Activated T-helper 17 cell treated with anti-CD3 and anti-CD28 coated beads, Interleukin-2, amount 50 U/mL, for 72 hours (primary cell): ENCODE measurements at places on chromosomes 3 and 15. TPM values are rescaled to one million over a fixed set of nuclear protein-coding genes. Genes with fewer than 3 reads are reported as not detected.

The DPPA2 gene
- total RNA-seq = not detected

The KIF15 gene
- total RNA-seq = 34.7 TPM

The MME gene
- total RNA-seq = not detected

The CCRL2 gene
- 3.7 TPM for total RNA-seq

The DAPK2 gene
- 10.6 TPM for total RNA-seq

The CKMT1B gene
- not detected for total RNA-seq

GRCh38 chr3:17402442-17402841 is 340.0 kb downstream of the TBC1D5 start:
- no peak for ATAC-seq

- peak; percentile 40 for ATAC-seq
Observed at GRCh38 chr15:65940618-65940909, 71.3 kb downstream of the RAB11A start.

- ATAC-seq = no peak
Observed at GRCh38 chr15:57320631-57321220, 55.6 kb upstream of the CGNL1 start.

DNA sequence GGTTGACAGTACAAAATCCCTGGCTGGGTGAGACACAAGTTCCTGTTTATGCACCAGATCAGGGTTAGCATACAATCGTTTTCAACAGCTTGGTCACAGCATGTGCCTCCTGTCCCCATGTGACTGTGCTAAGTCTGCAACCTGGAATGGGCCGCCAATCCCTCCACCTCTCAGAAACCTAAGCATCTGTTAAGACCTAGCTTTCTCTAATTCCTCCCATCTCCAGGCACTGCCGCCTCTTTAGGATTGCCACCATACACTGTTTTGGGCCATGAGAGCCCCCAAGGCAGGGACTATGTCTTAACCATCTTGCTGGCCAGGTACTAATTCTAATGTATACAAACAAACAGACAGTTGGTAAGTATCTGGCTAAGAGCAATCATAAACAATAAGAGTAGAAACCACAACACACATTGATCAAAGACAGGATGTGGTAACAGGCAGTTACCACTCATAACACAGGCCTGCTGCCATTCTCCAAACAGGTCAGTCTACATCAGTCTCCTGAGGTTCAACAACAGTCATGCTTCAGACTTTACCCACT is 25.6 kb downstream of the SEC22C start:
- ATAC-seq = peak; percentile 98

- ATAC-seq = no peak
Observed at GRCh38 chr15:35293353-35294130, 208.4 kb upstream of the NANOGP8 start.

DNA sequence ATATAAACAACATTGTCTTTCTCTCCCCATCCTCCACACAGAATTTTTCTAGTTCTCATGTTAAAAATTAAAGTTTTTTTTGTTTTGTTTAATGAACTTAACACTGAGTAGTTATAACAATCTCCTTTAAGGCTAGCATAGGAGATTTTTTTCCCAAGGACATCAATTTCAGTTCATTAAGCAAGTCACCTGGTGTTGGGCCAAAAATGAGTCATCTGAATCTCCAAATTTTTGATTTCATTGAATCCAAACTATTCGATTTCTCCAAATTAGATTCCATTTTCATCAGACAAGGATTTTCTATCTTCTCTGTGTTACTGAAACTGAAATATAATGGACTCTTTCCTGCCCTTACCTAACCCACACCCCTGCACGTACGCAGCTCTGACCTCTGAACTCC is 631.4 kb upstream of the MDFIC2 start:
- ATAC-seq = no peak

- no peak for ATAC-seq
Observed at GRCh38 chr3:62109534-62109933, 263.8 kb downstream of the FEZF2 start.

DNA sequence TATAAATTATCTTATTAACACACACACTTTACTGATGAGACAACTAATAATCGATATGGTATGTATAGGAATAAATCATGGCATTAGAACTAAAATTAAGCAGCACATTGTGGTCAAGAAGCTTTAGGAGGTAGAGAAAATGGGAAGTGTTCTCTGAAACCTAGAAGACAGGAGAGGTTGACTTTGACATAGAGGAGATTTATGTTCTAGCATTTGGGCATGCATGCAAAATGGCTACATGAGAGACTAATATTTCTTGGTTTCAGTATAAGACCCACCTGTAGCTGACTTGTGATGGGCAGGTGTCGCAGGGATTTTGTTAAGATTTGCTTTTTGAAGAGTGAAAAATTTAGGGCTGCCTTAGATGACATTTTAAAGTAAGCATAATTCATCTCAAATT is 209.7 kb upstream of the POU1F1 start:
- no peak for ATAC-seq

DNA sequence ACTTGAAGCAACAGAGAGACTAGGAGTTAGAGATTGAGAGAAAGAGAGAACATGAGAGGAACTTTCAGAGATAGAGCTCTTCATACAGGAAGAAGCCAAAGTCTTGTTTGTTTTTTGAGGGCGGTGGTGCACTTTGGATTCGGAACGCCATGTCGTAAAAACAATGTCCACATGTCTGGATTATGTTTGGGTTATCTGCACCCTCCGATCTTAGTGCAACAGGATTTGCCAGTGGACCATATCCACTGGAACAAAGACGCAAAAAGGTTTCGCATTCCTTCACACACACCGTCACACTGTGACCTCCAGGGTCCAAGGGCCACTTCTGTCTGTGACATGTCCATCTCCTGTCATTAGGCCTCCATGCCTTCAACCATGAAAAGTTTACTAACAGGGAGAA is 141.8 kb upstream of the ATP11B start:
- ATAC-seq = no peak

DNA sequence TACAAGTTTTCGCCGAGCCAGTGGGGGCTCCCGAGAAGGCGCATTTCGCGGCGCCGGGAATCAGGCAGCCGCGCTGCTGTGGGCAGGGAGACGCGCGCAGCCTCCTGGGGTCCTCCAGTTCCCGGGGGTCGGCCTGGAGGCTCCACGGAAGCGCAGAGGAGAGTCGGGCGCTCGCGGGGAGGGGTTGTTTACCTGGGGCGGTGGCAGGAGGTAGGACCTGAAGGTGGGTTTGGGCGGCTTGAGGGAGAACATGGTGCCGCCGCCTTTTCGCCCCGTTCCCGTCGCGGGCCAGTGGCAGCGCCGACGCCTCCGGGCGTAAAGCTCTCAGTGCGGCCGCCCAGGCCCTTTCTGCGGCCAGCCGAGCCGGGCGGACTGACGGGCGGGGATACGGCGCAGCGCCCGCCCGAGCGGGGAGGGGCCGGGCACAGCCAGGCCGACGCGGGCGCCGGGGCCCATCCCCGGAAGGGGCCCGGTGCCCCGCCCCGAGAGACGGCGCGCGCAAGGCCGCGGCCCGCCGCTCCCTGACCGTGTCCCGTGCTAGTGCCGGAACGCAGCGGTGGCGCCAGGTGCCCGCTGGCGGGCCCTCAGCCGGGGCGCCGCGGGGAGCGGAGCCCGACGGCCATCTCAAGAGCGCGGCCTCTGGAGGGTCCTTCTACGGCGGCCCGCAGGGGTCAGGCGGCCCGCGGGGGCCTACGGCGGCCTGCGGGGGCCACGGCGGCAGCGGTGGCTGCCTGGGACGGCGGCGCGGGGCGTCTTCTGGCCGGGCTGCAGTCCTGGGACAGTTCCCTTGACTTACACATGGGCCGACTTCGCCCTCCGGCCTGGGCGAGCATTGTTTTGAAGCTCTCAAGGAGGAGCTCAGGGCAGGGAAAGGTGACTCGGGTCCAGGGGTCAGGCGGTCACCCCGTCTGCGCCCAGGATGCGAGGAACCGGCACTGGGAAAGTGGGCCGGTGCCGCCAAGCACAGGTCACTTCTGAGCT is at the start of gene MTMR10:
TSS of gene MTMR10 (minus strand) at position 374 of the 981 bp plus-strand sequence. CDS start at position 252, 122 bp downstream.
- peak; percentile 96 for ATAC-seq

- peak; percentile 41 for ATAC-seq
Observed at GRCh38 chr3:50274371-50275104, 4.3 kb upstream of the LSMEM2 start.

DNA sequence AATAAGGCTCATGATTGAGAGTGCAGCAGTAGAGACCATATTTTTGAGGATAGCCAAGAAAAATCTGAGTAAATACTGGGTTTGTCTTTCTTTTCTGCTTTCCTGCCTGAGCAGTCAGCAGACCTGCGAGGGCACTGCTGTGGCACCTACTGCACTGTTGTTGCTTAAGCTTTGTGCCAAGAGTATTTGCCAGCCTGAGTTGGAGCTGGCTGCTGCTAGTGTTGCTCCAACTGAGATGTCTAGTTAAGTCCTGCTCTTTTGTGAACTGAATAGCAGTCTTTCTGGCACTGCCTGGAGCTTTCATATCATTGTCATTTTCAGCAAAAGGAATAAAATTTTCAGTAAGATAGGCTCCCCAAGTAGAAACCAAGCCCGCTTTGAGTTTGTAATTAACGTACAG is 214.5 kb upstream of the P2RY1 start:
- no peak for ATAC-seq

GRCh38 chr3:51478630-51479029 is 21.2 kb downstream of the DCAF1 start:
- ATAC-seq = no peak

DNA sequence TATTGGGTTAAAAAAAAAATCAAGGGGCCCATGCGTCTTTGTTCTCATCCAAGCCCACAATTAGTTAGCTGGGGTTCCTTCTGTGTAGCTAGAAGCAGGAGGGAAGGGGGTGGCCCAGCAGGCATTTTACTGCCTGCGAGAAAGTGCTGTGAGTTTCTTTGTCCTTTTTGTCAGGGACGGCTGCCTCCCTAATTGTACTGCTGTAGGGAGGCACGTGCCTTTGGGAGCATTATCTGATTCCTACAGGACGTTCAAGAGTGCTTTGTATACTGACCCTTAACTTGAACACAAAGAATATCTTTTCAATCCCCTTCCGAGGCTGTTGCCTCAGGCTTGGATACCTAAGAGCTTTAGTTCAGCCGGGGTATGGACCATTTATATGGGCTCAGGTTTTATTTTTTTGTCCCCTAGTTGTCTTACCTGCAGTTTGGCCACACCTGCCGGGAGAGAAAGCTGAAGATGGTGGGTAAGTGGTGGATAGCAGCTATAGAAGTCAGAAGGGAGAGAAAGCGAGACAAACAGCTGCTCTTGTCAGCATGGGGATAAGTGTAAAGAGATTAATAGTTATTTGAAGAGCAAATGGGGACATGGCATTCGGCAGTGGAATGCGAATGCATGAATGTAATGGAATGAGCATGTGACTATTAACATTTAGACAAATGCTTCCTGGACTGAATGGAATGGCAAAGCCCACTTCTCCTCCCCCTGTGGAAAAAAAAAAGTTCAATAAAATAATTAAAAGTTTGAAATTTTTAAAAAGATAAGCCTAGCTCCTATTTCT is 175.2 kb downstream of the TP63 start:
- ATAC-seq = no peak

DNA sequence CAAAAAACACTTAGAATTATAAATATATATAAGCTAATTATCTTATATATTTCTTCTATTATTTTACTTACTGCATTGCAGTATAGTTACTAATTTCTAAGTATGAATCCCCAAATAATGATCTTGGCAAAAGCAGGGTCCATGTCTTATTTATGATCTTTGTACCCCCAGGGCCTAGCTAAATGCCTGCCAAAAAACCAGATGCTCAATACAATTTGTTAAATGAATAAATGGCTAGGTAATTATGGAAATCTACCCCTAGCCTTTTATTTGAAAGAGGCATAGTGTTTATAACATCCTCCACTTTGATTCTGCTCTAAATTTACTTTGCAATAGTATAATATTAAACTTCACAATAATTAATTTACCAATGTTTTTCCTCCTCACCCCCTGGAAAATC is 69.5 kb downstream of the CSNK1G1 start:
- no peak for ATAC-seq

- no peak for ATAC-seq
Observed at GRCh38 chr3:45942051-45942825, 1.0 kb upstream of the CXCR6 start.

DNA sequence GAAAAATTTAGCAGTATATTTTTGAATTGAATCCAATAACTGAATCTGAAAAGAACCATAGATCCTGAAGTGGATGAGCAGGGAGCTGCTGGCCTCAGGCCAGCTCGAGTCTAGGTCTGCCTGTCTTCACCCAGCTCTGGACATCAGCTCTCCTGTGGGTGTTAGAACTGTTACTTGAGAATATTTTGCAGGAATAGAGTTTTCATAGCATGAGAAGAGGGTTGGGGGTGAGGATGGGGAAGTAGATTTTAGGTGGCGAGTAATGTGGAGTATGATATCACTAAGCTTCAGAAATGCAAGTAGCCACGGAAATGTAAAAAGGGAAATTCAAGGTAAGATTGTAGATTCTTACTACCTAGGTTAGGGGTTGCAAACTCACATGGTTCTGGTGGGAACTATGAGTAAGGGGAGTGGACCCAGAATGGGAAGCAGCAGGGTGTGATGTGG is 6.2 kb downstream of the RAB8B start:
- no peak for ATAC-seq

DNA sequence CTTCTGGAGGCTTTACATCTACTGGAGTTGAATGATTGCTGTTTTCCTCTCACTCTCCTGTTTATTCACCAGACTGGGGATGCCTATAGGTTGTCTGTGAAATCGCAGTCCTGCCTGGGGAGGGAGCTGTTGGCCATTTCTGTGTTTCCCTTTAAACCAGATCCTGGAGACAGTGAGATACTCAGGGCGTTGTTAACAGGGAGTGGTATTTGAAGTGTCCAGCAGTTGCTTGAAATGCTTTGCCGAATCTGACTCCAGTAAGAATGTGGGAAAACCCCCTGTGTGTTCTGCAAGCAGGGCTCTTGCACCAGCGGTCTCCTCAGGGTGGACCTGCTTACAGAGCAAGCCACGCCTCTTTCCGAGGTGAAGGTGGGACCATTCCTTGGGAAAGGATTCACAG is 4.3 kb upstream of the LRRK1 start:
- no peak for ATAC-seq

DNA sequence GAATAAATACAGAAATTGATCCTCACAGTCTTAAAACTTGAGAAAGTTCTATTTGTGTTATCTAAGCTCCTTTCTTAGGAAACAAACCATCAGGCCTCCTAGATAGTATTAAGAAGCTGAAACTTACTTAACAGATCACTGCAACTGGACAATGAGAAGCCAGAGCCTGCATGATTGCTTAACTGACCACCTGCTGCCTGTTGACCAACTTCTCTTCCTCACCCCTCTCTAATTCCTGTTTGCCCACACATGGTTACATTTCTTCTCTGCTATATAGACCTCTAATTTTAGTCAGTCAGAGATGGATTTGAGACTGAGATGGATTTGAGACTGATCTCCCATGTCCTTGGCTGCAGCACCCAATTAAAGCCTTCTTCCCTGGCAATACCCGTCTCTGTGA is 13.5 kb downstream of the CCPG1 start:
- ATAC-seq = no peak

DNA sequence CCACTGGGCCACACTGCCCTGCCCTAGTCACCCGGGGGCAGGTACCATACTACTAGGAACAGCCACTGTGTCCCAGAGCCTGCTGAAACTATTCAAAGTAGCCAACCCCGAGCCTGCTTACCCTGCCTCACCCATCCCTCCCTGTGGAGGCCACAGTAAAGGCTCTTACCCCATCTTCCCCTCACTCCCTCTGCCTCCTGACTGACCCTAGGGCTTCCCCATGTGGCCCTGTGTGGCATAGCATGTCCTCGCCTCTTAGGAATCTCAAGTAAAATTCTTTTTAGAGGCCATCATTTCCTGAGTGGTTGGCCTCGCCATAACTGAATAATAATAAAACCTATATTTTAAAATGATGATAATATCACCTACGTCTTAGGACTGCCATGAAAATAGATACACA is 112.2 kb upstream of the SLC6A11 start:
- ATAC-seq = no peak

- ATAC-seq = no peak
Observed at GRCh38 chr3:32018757-32019564, 37.4 kb downstream of the ZNF860 start.
